ENCODE measurements at places on chromosomes 7 and 10.

- no peak for DNase-seq
Observed at GRCh38 chr10:78035025-78035424, 1.4 kb downstream of the RPS24 start.

DNA sequence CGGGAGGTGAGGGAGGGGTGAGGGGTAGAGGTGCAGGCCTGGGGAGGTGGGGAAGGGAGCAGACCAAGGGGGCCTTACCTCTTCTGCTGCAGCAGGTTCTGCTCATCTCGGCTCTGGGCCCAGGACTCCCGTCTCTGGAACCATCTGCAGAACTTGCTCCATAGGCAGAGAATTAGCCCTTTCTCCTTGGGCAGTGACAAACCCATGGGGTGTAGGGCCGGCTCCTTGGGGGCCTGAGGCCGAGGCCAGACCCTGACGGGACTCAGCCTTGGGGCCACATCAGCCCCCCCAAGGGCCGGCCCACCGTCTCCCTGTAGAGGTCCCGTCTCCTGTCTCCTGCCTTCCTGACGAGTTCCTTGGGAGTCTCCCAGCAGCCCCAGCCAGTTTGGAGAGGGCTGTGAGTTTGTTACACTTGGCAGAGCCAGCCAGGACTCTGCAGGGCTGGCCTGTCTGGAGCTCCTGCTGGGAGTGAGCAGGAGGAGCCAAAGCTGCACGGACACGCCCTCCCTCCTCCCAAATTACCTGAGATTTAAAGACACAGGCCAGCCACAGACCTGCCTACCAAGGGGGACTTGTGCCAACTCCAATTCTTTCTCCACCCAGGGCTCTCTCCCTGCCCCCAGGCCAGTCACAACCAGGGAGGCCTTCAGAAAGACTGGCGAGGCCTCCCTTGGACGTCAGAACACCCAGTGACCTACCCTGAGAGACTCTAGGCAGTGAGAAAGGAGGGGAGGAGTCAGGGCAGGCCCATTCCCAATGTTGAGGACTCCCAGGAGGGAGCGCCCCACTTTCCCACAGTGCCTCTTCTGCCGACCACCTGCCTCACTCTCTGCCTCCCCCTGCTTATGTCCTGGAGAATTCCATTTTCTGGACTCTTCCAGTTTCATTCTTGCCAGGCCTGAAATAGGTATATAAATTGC, at the start of gene TRPV6:
Gene TRPV6, minus strand, starts transcription at position 435 of the 920 bp plus-strand sequence.
- no peak for DNase-seq

DNA sequence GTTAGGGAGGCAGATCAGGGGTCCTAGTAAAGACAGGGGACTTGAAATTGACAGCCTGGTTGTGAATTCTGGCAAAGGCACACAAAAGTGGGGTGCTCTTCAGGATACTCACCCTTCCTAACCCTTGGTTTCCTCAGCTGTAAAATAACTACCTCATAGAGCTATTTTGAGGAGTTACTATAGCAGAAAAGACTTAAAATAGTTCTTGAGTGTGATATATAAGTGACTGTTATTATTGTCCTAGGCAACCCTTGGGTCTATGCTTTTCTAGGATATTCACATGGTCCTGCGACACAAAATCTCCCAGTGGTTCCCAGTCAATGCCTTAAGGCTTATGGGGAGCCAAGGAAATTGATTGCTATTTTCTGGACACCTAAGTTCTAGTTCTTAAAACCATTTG, 98.1 kb upstream of the NAMPT start:
- no peak for DNase-seq

GRCh38 chr7:140568021-140568813, 72.4 kb downstream of the DENND2A start:
- DNase-seq, result no peak

GRCh38 chr7:149762089-149762488, 11.3 kb downstream of the ZNF467 start:
- no peak for DNase-seq

DNA sequence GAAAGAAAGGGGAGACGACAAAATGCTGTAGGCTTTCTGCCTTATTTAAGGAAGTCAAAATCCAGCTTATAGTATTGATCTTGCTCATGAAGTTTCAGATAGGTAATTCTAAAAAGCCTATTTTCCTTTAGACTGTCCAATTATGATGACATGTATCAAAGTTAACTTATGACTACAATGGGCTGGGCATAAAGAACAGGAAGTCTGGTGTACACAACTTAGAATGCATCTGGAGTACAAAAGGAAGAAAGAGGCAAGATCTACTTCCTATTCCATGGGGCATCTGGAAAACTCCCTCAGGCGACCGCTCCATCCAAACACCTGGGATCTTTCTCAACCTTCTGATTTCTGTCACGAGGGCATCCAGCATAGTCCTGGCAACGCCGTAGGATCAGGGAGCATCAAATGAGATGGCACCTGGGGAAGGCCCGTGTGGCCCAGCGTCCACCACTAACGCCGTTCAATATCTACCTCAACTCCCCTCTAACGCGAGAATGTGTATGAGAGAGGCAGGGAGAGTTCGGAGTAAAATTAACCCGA, 512 bp downstream of the FAM24B start:
- no peak for DNase-seq

GRCh38 chr7:129845178-129845971, 107.4 kb downstream of the UBE2H start:
- no peak for DNase-seq

DNA sequence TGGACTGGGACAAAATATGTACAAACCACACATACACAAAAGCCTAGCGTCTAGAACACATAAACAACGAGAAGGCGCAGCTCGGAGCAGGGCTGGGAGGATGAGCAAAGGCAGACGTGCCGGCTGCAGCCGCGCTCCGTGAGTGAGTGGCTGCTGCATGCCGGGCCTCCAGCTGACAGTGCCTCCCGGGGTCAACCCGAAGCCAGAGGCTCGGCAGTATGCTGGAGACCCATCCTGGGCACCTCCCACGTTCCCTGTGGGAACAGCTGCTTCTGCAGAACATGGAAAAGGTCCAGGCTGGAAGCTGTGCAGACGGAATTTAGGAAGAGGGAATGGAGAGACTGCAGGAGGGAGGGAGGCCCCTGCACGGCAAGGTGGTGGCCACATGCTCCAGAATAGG, 3.6 kb upstream of the GPR146 start:
- DNase-seq, result no peak

DNA sequence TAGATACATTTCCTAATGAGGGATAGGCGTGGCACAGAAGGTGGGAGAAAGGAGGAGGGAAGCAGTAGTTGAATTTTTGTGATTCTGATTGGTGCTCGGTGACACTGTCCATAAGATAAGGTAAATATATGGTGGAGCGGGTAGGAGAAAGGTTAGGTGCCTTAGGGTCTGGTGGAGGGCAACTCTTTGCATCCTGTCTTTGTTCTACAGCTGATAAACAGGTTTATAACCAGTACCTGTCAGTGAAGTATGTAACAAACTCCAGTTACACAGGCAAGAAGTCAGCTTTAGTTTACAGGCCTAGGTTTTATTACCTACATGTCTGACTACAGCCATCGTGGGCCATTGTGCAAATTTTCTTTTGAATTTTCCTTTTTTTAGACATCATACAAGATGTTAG, 10.9 kb upstream of the FAM180A start:
- DNase-seq, result no peak

Data from stimulated activated CD8-positive, alpha-beta memory T cell treated with anti-CD3 and anti-CD28 coated beads, Interleukin-4, amount 100 ng/mL, for 48 hours (primary cell).